ENCODE measurements at places on chromosomes 3 and 15.

GRCh38 chr15:75840659-75841058 lies 2.6 kb upstream of the UBE2Q2 start:
- no peak for DNase-seq

GRCh38 chr15:26866298-26867199 lies at the start of gene GABRA5:
Gene GABRA5, plus strand, starts transcription at chr15:26867062. Its CDS starts 2,187 bp downstream, at chr15:26869249.
- DNase-seq, result no peak

DNA sequence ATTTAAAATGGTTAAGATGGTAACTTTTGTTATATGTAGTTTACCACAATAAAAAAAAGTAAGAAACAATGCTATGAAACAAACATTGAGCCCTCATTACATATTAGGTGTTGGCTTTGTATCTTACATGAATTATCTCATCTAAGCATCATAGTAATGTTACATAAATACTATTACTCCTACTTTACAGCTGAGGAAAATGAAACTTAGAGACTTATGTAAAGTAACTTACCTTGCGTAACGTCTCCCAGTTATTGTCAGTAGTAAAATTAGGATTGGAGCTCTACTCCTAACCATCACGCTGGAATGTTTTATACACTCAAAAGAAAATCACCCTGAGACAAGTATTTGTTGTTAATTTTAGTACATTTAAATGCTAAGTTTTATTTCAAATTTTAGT lies 42.2 kb downstream of the DNAJC13 start:
- DNase-seq, result no peak

GRCh38 chr15:35622641-35623340 lies 76.8 kb upstream of the DPH6 start:
- DNase-seq, result no peak

DNA sequence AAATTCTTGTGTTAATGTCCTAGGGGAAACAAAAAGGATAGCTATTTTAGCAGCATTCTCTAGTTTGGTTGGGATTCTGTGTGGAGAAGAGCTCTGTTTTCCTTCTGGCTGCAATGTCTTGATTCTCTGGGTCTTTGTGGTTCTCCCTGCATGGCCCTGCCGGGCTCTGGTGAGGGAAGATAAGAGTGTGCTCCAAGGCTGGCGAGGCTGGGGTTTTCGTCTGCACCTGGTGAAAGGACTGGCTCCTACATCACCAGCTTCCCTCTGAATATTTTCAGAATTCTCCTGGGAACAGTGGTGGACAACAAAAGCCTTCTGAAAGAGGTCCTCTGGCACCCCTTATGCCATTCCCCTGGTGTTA lies 38.1 kb upstream of the SFMBT1 start:
- peak; percentile 8 for DNase-seq

DNA sequence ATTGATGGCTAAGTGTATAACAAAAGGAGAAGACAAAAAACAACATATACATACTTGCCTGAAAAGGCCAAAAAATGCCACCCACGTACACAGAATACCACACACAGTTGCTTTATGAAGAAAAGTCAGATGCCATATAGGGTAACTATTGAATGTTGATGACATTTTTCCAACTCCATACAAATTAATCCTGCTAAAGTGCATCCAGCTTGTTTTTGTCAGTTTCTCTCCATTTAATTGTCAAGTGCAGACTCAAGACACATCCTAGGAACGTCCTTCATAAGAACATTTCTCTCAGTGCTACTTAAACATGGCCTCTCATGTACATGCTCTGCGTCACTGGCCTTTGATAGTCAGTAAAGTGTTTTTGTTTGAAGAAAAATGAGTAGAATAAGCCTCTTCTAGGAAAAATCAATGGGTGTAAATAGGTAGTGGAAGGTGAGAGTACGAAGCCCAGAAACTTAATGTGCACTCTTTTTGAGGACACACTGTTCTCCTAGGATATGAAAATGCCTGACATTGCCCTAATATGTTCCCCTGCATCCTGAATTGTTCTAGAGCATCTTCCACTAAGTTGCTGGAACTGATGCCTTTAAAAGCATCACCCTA lies 267.4 kb upstream of the ATP11B start:
- no peak for DNase-seq

DNA sequence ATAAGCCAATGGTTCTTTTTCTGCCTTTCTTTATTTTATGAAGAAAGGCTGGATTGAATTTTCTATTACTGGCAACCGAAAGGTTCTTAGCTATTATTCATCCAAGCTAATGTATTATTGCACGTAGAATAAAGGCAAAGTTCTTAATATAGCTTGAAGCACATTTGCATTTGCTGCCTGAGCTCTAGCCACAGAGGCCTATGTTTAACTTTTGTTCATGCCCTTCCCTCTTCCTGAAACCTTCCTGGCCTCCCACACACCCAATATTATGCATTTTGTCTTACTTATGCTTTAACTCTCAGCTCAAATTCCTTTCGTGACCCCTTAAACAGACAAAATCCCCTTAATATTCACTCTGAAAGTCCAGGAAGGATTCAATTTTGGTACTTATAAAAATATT lies 71.0 kb upstream of the ZNF280D start:
- DNase-seq, result no peak

DNA sequence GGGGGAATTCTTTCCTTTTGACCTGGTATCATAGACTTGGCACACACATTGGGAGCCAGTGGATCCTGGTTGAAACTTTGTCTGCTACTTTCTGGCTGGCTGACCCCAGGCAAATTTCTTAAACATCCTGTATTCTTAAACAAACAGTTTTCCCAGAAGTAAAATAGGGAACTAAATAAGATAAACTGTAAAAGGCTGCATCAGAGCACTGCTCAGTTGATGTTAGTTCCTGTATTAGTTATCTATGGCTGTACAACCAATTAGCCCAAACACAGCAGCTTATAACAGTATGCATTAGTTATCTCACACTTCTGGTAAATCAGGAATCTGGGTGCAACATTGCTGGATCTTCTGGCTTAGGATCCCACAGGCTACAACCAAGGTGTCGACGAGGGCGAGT lies 73.1 kb upstream of the SLCO3A1 start:
- DNase-seq, result no peak

- DNase-seq, result no peak
Measured at GRCh38 chr3:39180546-39181346, 11.6 kb downstream of the XIRP1 start.

GRCh38 chr15:62052713-62053112 lies 7.5 kb downstream of the VPS13C start:
- no peak for DNase-seq

DNA sequence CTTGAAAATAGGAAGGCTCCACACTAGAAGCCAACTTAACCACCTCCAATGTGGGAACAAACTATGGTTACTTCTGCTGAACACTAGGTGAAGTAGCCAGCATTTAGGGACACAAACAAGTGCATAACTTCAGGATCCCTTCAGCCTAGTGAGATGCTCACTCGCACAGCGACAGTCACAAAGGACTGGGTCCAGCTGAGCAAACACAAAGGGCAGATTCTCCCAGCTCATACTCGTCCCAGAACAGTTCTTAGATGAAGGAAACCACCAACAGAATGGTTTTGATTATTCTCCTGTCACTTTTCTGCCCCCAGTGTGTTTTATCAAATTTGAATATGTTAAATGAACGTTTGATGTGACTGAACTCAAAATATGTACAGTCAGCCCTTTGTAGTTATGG lies 201.6 kb downstream of the KCNAB1 start:
- no peak for DNase-seq

DNA sequence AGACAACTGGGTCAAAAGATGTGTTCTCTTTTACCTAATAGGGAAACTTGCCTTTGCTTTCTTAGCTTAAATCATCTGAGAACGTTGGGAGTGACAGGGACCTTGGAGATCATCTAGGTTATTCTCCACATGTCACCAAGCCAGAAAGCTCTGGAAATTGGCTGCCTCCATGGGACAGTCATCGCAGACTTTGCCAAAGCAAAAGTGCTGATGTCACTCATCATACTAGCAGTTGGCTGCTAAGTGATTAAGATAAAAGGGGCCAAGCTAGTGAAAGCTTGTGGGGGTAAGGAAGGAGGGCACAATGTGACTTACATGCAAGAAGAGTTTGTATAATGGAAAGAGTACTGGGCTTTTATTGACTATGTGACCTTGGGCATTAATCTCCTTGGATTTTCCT lies 198.0 kb upstream of the PFN2 start:
- DNase-seq, result no peak

DNA sequence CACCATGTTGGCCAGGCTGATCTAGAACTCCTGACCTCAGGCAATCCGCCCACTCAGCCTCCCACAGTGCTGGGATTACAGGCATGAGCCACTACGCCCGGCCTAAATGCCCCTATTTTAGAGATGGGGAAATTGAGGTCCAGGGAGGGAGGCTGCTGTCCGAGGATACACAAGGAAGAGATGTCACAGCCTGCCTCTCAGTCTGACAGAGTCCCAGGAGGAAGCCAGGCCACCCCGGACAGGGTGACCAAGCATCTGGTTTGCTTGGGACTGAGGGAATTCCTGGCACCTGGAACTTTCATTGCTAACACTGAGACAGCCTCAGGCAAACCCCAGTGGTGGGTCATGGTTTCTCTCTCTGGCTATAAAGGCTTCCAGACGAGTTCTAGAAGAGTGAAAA lies 30.6 kb upstream of the ADAMTS7 start:
- DNase-seq, result no peak

DNA sequence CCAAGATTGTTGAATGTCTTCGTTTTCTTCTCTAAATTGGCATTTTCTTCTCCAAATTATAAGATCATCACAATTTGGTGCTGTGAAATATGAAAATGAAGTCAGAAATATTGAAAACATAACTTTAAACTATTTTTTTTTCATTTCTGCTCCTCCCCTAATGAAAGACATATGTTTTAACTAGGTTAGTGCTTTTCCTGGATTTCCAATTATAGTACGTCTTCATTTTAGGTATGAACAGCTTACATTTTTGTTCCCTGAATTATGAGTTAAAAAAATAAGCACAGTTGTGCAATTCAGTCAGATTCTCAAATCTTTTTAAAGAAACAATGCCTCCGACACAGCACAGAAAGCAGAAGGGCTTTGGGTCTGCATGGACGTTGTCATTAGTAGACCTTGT lies 83.5 kb upstream of the CFAP20DC start:
- DNase-seq, result no peak

All from cortex of kidney (tissue), 1 donor.